SK-N-MC (cell line): ENCODE measurements at places on chromosomes 2 and 18.

- DNase-seq, result no peak
These were observed 96.5 kb upstream of the CELF4 start for GRCh38 chr18:37662099-37662498.

DNA sequence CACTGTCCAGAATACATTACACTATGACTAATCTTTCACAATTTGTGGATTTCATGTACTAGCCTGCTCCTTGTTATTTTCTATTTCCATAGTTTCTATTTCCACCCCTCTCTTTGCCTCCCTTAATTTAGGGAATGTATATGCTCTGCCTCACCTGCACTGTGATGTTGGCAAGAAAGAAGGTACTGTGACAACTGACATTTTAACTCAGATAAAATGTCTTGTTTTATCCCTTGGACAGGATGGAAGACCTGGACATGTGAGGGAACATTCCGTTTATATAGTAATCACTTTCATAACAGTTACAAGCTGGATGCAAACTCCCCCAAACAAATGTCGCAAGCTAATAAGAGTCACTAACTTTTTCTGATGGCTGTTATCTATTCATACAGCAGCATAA is 21.5 kb upstream of the DSG3 start:
- no peak for DNase-seq

- peak; percentile 52 for DNase-seq
These were observed 112.5 kb upstream of the SLC38A11 start for GRCh38 chr2:165067643-165068486.

GRCh38 chr2:10407841-10408648 is 40.1 kb downstream of the ODC1 start:
- no peak for DNase-seq

- DNase-seq, result no peak
These were observed 369.9 kb downstream of the GALR1 start for GRCh38 chr18:77619525-77619924.

DNA sequence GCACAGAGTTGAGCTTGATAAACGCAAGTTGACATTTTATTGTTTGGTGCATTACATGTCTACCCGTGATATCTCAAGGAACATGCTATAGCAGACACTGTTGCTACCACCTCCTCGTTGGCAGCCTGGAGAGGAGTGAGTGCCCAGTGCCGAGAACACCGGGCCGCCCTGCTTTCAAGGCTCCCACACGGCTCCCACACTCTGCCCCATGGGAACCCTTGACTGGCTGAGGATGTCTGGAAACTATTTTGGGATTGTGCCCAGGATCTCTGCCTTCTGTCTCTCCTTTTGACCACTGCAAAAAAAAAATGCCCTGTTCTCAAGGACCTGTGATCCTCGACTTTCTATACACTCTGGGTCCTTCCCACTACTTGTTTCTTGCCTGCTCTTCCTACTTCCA is 21.1 kb downstream of the TET3 start:
- DNase-seq, result no peak

DNA sequence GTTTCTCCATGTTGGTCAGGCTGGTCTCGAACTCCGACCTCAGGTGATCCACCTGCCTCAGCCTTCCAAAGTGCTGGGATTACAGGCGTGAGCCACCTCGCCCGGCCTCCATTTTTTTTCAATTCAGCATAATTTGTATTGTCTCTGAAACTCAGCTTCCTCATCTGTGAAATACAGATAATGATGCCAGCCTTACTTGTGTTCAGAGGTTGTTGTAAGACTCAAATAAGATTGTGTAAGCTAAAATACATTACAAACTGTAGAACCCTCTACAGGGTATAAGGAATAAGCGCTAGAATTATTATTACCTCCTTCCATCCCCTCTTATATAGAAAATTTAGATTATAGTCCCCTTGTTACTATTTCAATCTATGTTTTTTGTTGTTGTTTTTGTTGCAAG is 24.8 kb upstream of the STARD7 start:
- no peak for DNase-seq

DNA sequence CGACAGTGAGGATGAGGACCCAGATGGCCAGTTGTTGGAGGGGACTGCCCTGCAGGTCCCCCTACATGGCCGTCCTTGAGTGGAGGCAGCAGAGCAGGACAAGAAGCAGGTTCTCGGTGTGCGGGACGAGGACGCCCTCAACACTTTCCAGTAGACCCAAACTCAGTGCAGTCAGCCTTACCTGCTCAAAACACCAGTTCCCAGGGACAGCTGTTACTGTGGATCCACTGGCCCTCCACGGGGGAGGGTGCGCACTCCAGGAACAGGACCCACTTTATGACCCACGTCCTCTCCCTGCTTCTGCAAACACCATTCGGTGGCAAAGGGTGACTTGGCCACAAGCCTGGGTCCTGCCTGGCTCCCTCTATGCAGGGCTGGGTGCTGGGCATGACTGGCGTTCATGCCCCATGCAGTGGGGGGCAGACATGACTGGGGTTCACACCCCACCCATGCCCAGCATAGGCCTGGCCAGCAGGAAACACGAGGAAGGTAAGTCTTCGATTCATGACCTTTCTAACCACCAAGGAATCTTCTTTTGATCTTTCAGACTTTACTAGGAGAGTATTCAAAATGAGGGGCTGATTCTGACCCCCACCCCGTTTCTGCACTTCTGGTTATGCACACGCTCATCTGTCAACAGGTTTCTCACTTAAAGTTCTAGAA is 233.7 kb downstream of the HDAC4 start:
- DNase-seq, result no peak

DNA sequence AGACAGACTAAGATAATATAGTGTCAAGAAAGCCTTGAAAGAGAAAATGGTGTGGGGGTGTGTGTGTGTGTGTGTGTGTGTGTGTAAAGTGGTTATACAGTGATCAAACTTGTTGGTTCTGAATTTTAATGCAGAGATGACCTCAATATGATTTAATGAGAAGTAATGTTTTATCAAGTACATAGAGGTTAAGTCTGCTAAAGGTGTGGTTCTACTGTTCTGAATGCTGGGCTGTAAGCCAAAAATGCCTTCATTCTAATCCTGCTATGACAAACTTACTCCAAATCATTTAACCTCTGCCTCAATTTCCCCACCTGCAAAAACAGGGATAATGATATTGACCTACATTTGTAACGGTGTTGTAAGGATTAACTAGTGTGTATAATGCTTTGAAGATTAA is 87.9 kb downstream of the WDPCP start:
- DNase-seq, result no peak

GRCh38 chr2:36351736-36352349 is 3.7 kb upstream of the CRIM1 start:
- no peak for DNase-seq

DNA sequence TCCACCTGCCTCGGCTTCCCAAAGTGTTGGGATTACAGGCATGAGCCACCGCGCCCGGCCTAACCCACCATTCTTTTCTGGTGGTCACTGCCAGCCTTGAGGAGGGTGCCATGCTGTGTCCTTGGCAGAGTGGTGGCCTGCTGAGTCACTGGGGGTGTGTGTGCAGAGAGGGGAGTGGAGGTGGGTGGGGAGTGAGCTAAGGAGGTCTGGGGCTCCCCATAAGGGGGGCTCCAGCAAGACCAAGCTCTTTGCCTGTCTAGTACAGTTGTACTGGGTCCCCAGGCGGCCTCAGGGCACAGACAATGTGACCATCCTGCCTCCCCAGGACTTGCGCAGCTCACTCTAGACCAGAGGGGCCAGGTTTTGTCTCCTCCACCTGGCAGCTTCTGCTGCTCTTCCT is 36.1 kb downstream of the LAMA3 start:
- DNase-seq, result no peak
